GM03348 (cell line): ENCODE measurements at places on chromosomes 2 and 18.

DNA sequence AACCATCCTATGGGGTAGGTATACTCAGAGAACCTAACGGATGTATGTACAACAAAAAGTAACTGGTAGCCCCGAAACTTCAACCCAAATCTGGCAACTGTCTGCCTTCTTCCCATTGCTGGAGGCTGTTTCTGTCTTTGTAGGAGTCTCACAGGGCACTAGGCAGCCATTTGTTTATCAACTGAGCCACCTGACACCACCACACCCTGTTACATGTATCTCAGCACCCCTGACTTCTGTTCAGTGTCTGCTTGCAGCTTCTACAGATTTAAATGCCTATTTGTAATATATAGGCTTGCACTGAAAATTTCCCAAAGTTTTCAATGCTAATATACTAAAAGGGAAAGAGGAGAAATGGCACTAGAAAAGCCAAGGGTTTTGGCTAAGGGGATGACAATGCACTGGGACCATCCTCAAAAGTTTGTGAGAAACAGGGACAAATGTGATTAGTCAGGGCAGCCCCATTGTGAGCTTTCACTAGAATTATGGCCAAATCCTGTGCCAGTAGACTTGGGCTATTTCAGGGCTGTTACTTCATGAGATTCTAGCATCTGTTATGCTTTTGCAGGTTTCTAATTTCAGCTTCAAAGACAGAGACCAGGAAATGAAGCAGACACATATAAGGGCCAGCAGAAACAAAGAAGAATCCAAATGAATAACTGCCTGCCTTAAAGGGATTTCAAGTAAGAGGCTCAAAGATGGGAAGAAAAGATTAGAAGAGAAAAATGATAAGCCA is 103.3 kb downstream of the MYO5B start:
- DNase-seq, result no peak

GRCh38 chr2:212066546-212066945 is 472.1 kb downstream of the ERBB4 start:
- DNase-seq, result no peak

DNA sequence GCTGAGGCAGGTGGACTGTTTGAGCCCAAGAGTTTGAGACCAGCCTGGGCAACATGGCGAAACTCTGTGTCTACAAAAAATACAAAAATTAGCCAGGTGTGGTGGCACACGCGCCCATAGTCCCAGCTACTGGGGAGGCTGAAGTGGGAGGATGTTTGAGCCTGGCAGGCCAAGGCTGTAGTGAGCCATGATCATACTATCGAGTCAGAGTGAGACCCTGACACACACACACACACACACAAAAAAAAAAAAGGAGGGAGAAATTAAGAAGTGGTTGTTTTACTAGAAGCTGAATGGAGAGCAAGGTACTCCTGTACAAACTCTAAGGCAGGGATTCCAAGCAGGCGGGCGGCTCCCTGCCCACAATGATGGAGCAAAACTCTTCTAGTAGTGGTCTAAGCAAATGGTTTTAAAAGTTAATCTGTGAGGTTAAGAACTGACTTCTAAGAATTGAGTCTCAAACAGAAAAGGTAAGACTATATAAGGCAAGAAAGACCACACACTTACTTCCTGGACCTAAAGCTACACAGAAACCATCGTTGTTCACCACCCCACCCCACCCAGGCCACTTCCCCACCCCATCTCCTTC is 2.6 kb downstream of the ANKRD44 start:
- DNase-seq, result no peak

DNA sequence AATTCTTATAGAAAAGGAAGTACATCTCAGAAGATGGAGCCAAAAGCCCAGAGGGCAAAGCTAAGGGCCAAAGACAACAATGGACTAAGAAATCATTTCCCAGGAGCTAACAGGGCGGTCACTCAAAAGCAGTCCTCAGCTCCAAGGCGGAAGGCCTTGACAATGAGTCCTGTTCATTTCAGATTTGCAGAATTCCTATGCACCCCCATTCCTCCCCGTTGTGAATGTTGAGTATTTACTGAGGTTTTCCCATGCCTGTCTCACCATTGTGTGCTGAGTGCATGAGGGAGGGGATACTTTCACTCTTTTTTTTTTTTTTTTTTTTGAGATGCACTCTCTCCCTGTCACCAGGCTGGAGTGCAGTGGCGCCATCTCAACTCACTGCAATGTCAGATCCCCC is 18.8 kb upstream of the DTNB start:
- no peak for DNase-seq

GRCh38 chr18:45666520-45666919 is 51.2 kb downstream of the SLC14A2 start:
- DNase-seq, result no peak

DNA sequence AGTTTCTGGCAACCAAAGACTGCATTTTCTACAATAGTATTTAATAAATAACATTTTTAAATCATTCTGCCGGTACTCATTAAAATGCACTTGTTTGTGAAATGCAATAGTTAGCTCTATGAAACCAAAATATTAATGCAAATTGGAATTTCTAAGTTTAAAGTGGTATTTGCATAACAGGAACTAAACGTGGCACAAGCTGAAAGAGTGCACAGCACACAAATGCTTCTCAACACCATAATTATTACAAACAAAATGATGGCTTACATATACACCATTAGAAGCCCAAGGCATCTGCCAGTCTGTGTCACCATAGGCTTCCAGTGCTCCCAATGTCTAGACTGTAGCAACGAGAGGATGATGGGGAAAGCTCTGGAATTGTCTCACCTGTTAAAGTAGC is 280.5 kb downstream of the TCF4 start:
- DNase-seq, result no peak

- DNase-seq, result no peak
These were observed 976.1 kb upstream of the GYPC start for GRCh38 chr2:125679903-125680302.

- no peak for DNase-seq
These were observed 237.3 kb downstream of the PID1 start for GRCh38 chr2:229033816-229034215.

GRCh38 chr2:63055226-63056106 is 4.8 kb downstream of the OTX1 start:
- peak; percentile 36 for DNase-seq

- peak; percentile 98 for DNase-seq
These were observed 1.3 kb downstream of the BCL2L11 start for GRCh38 chr2:111121828-111122630.

GRCh38 chr2:46025081-46025480 is 272.1 kb upstream of the EPAS1 start:
- no peak for DNase-seq
